Ammon's horn (tissue), 1 donor: ENCODE measurements at places on chromosomes 12 and 14.
A peak's percentile ranks its signal among the peaks of the same experiment; 100 is the strongest.

DNA sequence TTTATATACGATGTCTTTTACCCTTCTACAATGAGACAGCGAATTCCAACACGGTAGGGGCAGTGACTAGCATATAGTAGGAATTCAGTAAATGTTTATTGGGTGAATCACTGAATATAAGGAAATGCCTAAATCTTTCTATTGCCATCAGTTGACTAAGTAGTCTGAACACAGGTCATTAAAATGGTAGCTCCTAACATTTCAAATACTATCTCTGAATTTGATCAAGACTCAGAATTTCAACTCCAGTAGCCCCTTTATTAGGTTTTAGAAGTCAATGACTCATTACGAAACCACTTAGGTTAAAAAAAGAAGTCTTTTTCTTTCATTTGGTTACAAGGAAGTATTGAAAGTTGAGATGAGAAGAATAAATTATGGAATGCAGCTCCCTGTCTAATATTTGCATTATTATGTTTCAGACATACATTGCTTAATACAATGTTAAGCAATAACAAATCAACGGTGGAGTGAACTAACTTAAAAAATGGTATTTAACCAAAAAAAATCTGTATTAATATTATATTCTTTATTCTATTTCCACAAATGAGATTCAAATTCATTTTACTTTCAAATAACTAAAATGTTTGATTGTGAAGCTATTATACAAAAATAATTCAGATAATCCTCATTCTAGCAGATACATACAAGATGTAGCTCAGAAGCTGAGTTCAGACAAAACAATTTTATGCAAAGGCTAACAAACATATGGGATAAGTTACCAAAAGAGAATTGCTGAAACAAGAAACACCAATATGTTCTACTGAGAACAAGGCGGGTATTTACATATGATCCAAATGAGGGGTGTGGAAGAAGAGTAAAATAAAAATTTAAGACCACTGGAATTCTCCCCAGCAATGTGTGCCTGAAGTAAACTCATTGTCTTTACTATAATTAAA, 302.7 kb downstream of the CEP128 start:
- DNase-seq = no peak

DNA sequence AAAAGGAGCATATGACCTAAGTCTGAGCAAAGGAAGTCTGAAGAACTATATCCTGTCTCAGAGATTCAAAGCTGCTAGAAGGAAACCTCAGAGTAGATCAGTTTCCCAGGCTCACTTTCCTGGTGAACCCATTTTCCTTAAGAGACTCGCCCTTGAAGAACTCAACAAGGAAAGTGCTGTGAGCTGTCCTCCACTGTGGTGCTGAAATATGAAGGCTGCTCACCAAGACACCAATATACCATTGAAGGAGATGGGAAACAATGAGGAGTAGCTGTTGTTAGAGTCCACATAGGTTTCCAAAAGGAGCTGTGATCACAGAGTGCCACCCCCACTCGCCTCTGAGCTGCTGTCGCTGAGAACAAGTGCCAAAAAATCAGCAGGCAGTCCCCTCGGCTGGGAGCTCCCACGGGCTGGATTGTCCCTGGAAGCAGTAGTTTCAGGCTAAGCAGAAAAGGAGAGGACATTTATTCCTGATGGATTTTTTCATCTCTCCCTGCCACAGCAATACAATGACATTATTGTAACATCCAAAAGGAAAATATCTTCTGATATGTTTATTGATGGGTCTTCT, 282.1 kb downstream of the RPS29 start:
- peak; percentile 41 for DNase-seq

DNA sequence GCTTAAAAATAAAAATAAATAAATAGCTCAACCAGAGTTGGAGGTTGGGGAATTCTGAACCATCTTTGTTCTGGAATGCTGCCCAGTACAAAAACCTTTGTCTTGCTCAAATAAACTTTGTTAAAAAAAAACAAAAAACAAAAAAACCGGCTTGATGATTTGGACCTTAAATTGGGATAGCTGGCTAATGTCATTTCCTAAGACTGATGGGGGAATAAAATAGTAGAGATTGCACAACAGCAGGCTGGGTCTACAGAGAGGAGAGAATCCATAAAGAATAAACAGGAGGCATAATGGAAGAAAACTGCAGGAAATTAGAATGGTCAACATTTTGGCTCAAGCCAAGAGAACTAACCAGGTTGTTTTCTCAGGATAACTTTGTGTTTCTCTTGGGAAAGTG, 370.9 kb downstream of the AEBP2 start:
- DNase-seq = no peak

- DNase-seq = no peak
Observed at GRCh38 chr14:24256960-24257359, 6.0 kb downstream of the TGM1 start.
